Activated B cell treated with CpG ODN at 0.5 μM for 24 hours (primary cell): ENCODE measurements at places on chromosomes 16 and 17. TPM values are rescaled to one million over a fixed set of nuclear protein-coding genes. Genes with fewer than 3 reads are reported as not detected.

Gene FBRS
- total RNA-seq: 166 and 204 TPM in 2 replicates

Gene KRT12
- not detected in 2 replicates for total RNA-seq

DNA sequence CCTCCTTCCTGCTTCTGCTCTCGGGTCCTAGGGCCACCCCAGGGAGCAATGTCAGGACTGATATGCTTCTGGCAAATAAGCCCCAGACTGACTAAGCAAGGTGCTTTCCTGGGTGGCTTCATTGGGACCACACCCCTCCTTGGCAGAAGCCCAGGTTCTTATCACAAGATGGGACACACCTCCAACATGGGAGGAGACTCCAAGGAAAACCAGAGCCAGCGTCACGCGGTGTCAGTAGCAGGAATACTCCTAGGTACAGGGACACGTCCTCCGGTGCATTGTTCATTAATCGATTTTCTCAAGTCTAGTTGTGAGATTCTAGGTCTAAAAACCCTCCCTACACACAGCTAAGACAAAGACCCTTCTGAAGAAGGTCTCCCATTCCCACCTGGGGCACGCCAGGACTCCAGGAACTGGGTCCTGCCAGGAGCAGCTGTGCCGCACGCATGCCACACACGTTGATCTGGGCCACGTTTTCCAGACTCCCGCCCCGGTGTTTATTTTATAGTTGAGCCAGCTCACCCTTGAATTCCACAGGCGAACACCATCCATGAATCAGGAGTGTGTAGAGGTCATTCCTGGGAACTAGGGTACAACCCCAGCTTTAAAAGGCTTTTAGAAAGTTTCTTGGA, 30.8 kb downstream of the FA2H start:
- H3K27me3 ChIP-seq: no peaks in the 10 kb centered on the region
- no peak overlapping the region for H3K27ac ChIP-seq
- no peak overlapping the region for H3K4me3 ChIP-seq
- DNase-seq: no peak

Gene FAM171A2
- total RNA-seq: 0.49 and 0.75 TPM in 2 replicates

- peaks cover 63% of the 10 kb centered on the region for H3K36me3 ChIP-seq
- peak; percentile 83 for DNase-seq
- H3K4me3 ChIP-seq: peak within 1 kb of the TSS; percentile 96
- peak within 1 kb of the TSS; percentile 97 for H3K27ac ChIP-seq
These were observed at the start of gene RPL13 for GRCh38 chr16:89560378-89561141. RPL13 (plus strand) TSS chr16:89560682; CDS start chr16:89560960, 278 bp downstream.

DNA sequence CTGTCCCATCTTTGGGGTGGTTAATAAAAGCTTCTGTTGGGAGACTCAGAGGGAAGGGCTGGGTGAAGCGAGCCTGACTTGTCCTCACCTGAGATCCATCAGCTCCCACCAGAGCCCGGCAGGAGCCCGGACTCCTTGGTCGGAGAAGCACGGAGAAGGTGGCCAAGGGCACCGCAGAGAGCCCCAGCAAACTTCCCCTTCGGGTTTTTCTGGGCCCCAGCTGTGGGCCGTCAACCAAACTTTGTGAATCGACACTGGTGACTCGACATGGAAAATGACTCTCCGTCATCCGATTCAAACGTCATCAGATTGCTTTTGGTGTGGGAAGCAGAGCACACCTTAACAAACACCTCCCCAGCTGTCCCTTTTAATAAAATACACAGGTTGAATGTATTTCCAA, 21.4 kb downstream of the ENPP7 start:
- H3K36me3 ChIP-seq: no peaks in the 10 kb centered on the region
- no peak for DNase-seq
- no peak overlapping the region for H3K27ac ChIP-seq

Gene CLEC3A
- not detected in 2 replicates for total RNA-seq

GRCh38 chr17:56624912-56625311, 31.4 kb downstream of the NOG start:
- no peak overlapping the region for H3K27ac ChIP-seq
- H3K4me3 ChIP-seq: no peak overlapping the region
- peaks cover 6% of the 10 kb centered on the region for H3K27me3 ChIP-seq
- DNase-seq: no peak
- no peaks in the 10 kb centered on the region for H3K4me1 ChIP-seq

DNA sequence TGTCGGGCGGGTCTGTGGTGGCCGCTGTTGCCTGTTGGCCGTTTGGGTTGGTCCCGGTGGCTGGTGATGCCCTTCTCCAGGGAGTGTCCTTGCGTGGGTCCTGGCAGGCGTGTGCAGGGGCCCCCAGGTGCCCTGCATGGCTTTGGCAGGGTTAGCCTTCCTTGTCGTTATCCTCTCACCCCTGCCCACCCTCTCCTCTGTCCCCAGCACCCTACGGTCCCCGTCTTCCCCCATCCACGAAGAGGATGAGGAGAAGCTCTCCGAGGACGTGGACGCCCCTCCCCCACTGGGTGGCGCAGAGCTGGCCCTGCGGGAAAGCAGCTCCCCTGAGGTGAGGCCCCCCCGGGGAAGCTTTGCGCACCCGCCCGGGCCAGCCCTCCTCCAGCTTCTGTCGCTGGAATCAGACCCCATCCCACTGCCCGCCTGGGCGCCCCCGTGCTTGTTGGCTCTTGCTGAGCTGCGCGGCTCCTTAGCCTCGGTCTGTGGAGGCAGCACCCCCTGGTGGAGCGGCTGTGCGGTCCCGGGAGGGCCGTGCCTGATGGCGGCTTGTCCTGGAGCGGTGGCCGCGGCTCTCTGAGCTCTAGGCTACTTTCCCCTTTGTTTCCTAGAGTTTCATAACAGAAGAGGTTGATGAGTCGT, 10.6 kb upstream of the NUDT16L1 start:
- H3K27ac ChIP-seq: no peak overlapping the region
- H3K4me1 ChIP-seq: no peaks in the 10 kb centered on the region
- peaks cover 63% of the 10 kb centered on the region for H3K36me3 ChIP-seq
- H3K27me3 ChIP-seq: no peaks in the 10 kb centered on the region
- no peak overlapping the region for H3K4me3 ChIP-seq

DNA sequence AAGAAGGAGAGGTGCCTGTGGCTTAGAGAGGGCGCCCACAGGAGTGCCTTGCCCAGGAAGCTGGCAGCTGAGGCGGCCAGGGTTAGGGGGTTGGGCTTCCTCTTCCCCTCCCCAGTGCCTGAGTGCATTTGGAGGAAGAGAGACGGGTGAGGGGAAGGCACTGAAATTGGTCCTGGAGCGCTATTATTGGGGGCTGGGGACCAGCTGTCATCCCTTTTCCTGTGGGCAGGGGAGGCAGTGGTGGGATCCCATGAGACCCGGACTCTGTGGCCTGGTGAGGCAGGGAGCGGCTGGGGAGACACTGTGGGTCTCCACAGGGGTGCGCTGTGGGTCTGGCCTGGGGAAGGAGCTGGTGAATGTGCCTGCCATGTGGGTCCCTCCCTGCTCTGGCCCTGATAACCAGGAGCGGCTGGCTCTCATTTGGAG, 259.7 kb downstream of the SEC14L1 start:
- no peaks in the 10 kb centered on the region for H3K27me3 ChIP-seq
- peaks cover 17% of the 10 kb centered on the region for H3K36me3 ChIP-seq
- peaks cover 58% of the 10 kb centered on the region for H3K4me1 ChIP-seq
- peak; percentile 69 for DNase-seq
- peak overlapping the region; percentile 90 for H3K27ac ChIP-seq

GRCh38 chr17:10243883-10244844, 45.8 kb upstream of the GAS7 start:
- H3K27me3 ChIP-seq: no peaks in the 10 kb centered on the region
- H3K4me1 ChIP-seq: no peaks in the 10 kb centered on the region
- H3K27ac ChIP-seq: no peak overlapping the region
- DNase-seq: no peak
- H3K4me3 ChIP-seq: no peak overlapping the region

Gene STUB1
- total RNA-seq: 75.4 and 81.2 TPM in 2 replicates

DNA sequence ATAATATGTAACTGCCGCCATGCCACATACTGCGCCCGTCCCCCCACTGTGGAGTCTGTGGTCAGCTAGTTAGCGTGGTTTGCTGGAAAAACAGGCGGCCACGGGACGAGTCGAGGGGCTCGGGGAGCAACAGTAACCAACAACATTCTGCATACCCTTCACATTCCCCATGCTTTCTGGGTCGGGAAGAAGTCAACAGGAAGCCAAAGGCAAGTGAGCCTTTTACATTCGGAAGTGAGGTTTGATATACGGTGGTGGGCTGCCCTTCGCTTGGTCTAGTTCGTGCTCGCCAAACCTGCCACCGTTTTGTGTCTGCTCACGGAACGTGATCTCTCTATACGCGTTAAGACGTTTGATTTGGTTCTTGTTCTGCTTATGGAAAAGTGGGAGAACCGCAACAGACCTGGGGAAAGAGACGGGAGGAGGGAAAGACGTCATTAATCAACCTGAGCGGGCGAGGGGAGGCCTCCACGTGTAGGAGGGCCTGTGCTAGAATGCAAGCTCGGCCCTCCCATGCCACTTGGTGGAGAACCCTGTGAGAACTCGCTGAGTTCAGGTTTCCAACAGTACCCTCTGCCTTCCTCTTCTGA, 28.9 kb upstream of the CFAP20 start:
- no peak for DNase-seq
- H3K27ac ChIP-seq: no peak overlapping the region
- H3K36me3 ChIP-seq: peaks cover 48% of the 10 kb centered on the region
- H3K4me3 ChIP-seq: no peak overlapping the region

DNA sequence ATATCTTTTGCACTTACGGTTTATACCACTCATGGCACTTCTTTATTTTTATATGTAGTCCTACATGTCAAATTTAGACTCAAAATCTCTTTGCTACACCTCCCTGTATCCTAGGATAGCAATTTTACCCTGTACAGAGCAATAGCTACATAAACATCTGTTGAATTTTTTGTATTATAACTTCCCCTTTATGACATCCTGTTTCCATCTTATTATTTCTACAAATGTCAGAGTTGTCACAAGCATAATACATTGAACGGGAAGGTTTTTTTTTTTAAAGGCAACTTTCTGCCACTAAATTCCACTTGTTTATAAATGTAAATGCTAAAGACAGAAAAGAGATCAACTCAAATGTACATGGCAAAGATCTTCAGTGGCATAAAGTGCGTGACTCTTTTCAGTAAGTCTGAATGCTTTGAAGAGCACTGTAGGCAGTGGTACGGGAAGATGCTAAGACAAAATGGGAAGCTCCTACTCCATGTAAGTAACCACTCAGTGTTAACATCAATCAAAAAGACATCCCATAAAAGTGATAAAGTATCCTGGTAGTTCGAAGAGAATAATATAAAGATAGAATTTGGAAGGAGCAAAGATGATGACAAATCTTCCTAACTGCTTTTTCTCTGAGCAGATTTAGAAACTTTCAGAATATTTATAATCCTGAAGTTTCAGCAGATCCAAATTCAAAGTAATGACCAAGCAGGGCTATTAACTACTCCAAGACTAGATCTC, 26.8 kb downstream of the GNA13 start:
- peaks cover 33% of the 10 kb centered on the region for H3K36me3 ChIP-seq
- H3K27ac ChIP-seq: peak overlapping the region; percentile 89
- H3K27me3 ChIP-seq: no peaks in the 10 kb centered on the region
- H3K4me3 ChIP-seq: peak overlapping the region; percentile 62
- H3K4me1 ChIP-seq: peaks cover 86% of the 10 kb centered on the region

Gene TNP2
- total RNA-seq: not detected in 2 replicates

Gene RHBDL1
- 0.24 TPM in 1 of 2 replicates, not detected in the other for total RNA-seq

DNA sequence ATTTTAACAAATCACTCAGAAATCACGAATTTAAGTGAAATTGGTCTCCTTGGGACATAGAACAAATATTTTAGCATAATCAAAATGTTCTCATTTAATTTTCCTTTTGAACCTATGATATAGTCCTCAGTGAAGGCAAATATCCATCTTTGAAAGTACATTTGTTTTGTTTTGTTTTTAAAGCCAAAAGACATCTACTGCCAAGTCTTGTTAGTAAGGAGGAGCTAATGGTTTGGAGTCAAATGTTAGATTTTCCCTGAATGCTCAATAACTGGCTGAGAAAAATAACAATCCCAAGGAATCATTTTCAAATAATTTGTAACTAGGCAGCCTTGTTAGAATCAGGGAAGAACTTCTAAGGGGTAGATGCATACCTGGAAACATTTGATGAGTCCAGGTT, 302.9 kb upstream of the MAF start:
- H3K27ac ChIP-seq: no peak overlapping the region
- no peak for DNase-seq
- H3K4me1 ChIP-seq: no peaks in the 10 kb centered on the region
- H3K4me3 ChIP-seq: no peak overlapping the region
- H3K36me3 ChIP-seq: no peaks in the 10 kb centered on the region

DNA sequence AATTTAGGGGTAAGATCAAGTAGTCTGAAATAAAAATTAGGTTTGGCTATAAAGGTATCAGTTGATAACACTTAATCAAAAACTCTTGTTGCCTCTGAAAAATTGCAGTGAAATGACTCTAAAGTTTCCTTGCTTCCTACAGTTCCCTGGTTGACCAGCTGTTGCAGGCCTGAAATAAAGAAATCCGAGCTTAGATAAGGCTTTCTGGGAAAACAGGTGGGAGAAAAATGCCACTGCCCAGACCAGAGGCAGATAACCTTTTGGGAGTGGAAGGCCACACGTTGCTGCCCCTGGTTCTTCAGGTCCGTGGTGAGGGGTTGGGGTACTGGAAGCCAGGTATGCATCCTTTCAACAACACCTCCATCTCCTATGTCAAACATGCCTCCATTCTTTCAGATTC, 111.3 kb downstream of the HS3ST3A1 start:
- H3K36me3 ChIP-seq: no peaks in the 10 kb centered on the region
- no peak for DNase-seq
- H3K4me1 ChIP-seq: no peaks in the 10 kb centered on the region
- no peak overlapping the region for H3K4me3 ChIP-seq

DNA sequence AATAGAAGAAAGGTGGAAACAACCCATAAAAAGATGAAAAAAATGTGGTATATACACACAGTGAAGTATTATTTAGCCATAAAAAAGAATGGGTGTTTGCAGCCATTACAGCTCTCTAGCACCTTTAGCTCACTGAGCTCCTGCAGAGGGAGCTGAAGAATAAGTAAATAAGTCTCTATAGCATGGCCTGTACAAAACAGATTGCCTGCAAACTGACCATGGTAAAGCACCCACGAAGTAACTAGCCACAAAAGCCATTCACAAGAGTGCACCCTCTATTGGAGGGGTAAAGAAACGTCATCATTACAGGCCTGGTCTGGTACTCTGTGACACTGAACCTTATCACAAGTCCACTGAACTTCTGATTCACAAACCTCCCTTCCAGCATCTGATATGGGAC, 76.3 kb downstream of the USP32 start:
- H3K27ac ChIP-seq: no peak overlapping the region
- H3K27me3 ChIP-seq: no peaks in the 10 kb centered on the region
- DNase-seq: no peak
- peaks cover 24% of the 10 kb centered on the region for H3K4me1 ChIP-seq

GRCh38 chr17:78168242-78168902, at the start of gene SYNGR2:
SYNGR2 (plus strand) TSS chr17:78168581; CDS start chr17:78168617, 36 bp downstream.
- DNase-seq: peak; percentile 92
- peak within 1 kb of the TSS; percentile 84 for H3K4me3 ChIP-seq
- H3K27ac ChIP-seq: peak within 1 kb of the TSS; percentile 90
- peaks cover 41% of the 10 kb centered on the region for H3K36me3 ChIP-seq
